ENCODE measurements at places on chromosomes 6 and 20.
A peak's percentile ranks its signal among the peaks of the same experiment; 100 is the strongest.

- DNase-seq = no peak
Measured at GRCh38 chr6:161085246-161085645, 93.7 kb downstream of the MAP3K4 start.

GRCh38 chr6:3236005-3236404 is 8.6 kb upstream of the TUBB2B start:
- no peak for DNase-seq

GRCh38 chr6:166629628-166630027 is 2.6 kb upstream of the RPS6KA2 start:
- DNase-seq = peak; percentile 85

DNA sequence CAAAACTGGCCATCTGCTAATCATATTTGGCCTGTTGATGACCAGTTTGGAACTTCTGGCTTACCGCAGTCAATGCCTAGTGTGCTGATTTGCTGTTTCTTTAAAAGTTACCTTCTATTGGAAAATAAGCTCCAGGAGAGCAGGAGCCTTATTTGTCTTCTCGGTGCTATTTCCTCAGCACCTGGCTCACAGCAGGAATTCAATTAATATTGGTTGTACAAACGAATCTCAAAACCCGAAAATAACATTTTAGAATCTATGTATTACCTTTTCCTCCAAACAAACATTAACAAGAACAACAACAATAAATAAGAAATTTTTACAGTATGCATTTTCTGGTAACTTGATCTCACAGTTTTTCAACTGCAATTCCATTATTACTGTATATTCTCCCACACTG is 1080.7 kb upstream of the MAP3K7 start:
- no peak for DNase-seq

GRCh38 chr6:150710236-150710635 is 110.6 kb downstream of the PLEKHG1 start:
- DNase-seq = no peak

GRCh38 chr6:1271071-1271763 is 40.7 kb upstream of the FOXQ1 start:
- no peak for DNase-seq

DNA sequence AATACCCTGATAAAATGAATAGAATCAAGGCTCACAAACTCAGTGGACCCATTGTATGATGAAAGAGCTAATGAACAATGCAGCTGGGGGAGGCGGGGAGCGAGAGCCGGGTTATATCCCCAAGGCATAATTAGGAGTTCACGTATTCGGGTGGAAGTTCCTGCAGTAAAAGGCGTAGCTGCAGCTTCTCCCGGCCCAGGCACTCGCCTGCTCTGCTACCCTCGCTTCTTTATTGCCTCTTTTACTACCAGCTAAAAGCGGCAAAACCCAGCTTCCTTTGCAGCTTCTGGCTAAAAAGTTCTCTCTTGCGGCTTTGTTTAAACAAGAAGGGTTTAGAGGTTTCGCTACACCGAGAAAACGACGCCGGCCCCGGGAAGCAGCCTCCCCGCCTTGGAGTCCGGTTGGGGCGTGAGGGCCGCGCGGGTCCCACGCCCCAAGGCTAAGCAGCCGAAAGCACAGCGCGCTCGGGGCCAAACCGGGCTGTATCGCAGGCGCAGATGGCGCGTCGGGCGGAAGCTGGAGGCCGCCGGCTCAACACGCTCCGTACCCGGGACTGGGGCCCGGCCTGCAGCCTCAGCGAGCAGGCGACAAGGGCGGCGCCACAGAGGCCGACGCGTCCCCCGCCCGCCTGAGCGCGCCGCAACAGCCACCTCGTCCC is 1.6 kb downstream of the ZBTB2 start:
- peak; percentile 86 for DNase-seq

- DNase-seq = peak; percentile 98
Measured at GRCh38 chr6:125913864-125914351, 42.7 kb upstream of the HINT3 start.

DNA sequence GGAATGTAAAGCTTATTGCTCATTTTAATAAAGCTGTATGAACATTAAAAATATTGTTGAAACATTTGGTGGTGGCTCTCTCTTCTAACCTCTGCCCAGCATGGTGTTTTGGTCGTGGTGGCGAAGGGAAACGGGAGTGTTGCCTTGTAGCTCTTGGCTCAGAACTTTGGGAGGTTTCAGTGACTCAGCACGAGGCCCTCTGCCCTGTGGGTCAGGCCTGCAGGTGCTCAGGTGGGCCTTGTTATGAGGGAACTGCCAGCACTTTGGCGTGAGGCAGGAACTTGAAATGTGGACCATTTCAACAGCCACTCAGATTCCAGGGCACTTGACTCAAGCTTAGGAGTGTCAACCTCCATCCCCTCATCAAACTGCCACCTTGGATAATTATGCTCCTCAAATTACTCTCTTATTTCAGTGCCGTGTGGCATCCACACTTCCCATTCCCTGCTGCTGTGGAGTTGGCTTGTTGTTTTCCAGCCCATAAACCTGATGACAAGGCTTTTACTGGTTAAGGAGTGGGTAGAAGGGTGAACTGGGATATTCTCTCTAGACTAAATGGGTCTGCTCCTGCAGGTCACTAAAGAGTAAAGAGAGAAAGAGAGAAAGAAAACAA is 36.3 kb downstream of the PRDM1 start:
- DNase-seq = no peak

DNA sequence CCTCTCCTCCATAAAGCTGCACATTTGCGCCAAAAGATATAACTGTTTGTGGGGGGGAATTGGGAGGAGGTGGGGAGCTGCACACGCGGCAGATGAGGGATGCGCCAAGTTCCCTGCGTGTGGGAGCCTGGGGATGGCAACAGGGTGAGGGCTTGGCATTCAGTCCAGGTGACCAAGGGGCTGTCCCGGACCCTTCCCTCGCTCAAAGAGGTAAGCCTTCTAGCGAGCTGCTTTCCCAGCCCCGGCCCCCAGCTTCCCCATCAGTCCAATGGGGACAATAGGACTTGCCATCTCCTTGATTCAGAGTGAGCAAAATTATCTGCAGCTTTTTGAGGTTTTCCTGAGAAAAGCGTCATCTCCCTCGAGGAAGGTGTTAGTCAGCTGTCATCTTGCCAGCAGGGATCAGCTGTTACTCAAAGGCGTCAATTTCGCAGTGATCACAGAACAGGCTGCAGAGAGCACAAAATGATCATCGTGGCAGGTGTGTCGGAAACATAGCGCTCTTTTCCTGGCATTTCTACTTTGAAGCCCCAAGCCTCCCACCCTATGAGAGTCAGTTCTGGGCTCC is 21.3 kb downstream of the ZNF831 start:
- DNase-seq = peak; percentile 23

- DNase-seq = no peak
Measured at GRCh38 chr6:109124219-109124618, 28.9 kb downstream of the CEP57L1 start.
